ENCODE measurements at places on chromosomes 2 and 18.

- H3K27me3 ChIP-seq: no peaks in the 10 kb centered on the region
- H3K4me3 ChIP-seq: peak overlapping the region; percentile 68
- peaks cover 41% of the 10 kb centered on the region for H3K4me1 ChIP-seq
- DNase-seq: no peak
- H3K27ac ChIP-seq: peak overlapping the region; percentile 86
Observed at GRCh38 chr2:241559323-241560161, 997 bp downstream of the BOK start.

- H3K4me3 ChIP-seq: no peak overlapping the region
- H3K27ac ChIP-seq: no peak overlapping the region
- no peak for DNase-seq
- H3K27me3 ChIP-seq: no peaks in the 10 kb centered on the region
Observed at GRCh38 chr2:167057446-167057845, 169.2 kb downstream of the XIRP2 start.

GRCh38 chr18:48064978-48065600, 134.6 kb upstream of the SMAD2 start:
- no peak for DNase-seq
- H3K4me3 ChIP-seq: no peak overlapping the region
- H3K27me3 ChIP-seq: no peaks in the 10 kb centered on the region

GRCh38 chr2:5877360-5877759, 185.2 kb downstream of the SOX11 start:
- no peak for DNase-seq
- no peak overlapping the region for H3K27ac ChIP-seq
- no peaks in the 10 kb centered on the region for H3K4me1 ChIP-seq
- no peaks in the 10 kb centered on the region for H3K27me3 ChIP-seq

DNA sequence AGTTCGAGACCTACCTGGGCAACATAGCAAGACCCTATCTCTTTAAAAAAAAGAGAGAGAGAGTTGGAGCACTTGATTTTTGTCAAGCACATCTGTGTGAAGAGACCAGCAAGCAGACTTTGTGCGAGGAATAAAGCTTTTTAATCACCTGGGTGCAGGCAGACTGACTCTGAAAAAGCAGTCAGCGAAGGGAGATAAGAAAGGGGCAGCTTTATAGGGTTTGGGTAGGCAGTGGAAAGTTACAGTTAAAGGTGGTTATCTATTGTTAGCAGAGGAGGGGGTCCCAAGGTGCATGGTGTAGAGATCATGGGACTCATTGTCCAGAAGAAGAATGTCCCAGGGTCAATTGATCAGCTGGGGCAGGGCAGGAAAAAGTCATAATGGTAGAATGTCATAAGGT, 34.4 kb downstream of the NCL start:
- no peak overlapping the region for H3K4me3 ChIP-seq
- H3K27me3 ChIP-seq: peaks cover 5% of the 10 kb centered on the region
- H3K4me1 ChIP-seq: no peaks in the 10 kb centered on the region
- no peak overlapping the region for H3K27ac ChIP-seq
- H3K36me3 ChIP-seq: no peaks in the 10 kb centered on the region

GRCh38 chr2:23489471-23490322, 104.7 kb downstream of the KLHL29 start:
- H3K27me3 ChIP-seq: no peaks in the 10 kb centered on the region
- H3K4me3 ChIP-seq: no peak overlapping the region

- peaks cover 15% of the 10 kb centered on the region for H3K36me3 ChIP-seq
- H3K4me3 ChIP-seq: no peak overlapping the region
- DNase-seq: no peak
- peaks cover 93% of the 10 kb centered on the region for H3K4me1 ChIP-seq
- no peaks in the 10 kb centered on the region for H3K27me3 ChIP-seq
- peak overlapping the region; percentile 76 for H3K27ac ChIP-seq
Observed at GRCh38 chr2:217821536-217822147, 181.2 kb downstream of the TNS1 start.

DNA sequence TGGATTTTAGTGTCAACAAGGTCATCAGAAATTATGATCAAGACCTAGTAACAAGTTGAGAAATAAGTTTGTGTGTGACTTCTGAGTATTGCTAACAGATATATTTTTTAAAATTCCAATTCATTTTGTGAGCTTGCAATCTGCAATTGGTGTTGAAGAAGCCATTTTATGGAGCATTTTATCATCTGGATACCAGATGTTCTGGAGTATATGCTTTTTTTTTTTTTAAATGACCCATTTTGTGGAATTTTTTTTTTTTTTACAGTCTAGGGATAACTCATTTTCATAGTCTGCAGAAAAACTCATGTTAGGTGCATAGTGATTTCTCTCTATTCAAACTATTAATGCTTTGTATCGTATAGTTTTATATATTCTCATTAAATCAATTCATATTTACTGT, 12.6 kb downstream of the QPCT start:
- no peak overlapping the region for H3K27ac ChIP-seq
- peaks cover 13% of the 10 kb centered on the region for H3K4me1 ChIP-seq
- DNase-seq: no peak
- no peaks in the 10 kb centered on the region for H3K36me3 ChIP-seq
- no peak overlapping the region for H3K4me3 ChIP-seq

DNA sequence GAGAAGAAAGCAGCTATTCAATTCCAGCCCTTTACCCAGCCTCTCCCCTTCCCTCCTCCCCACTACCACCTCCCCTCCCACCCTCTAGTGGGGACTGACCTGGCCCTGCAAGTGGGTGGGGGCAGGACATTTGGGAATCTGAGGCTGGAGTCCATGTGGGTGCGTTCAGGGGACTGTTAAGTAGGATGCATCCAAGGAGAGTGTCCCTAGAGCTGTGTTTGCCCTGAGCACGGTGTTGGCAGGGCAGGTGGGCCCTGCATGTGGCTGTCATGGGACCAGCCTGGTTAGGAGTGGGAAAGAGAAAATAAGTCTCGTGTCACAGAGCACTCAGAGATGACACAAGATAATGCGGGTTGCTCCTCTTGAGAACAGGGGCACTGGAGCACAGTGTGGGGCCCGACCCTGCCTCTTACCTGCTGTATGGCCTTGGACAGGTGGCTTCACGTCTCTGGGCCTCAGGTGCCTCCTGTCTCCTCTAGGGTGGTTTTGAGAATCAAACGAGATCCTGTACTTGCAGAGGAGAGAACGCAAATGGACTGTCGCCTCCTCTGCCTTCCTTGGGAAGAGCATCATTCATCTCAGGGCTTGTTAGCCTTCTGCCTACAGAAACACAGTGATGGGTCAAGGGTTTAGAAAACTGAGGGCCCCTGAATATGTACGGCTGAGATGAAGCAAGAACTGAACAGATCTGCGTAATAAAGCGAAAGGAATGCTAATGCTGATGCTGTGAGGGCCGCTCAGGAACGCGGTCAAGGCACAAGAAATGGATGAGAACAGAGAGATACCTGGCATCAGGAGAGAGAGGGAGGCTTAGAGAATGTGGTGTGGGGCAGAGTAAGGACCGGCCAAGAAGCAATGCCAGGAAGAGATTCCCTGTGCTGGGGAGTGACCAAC, 187.7 kb upstream of the HAAO start:
- H3K36me3 ChIP-seq: no peaks in the 10 kb centered on the region
- DNase-seq: no peak
- no peaks in the 10 kb centered on the region for H3K27me3 ChIP-seq
- no peak overlapping the region for H3K27ac ChIP-seq
- H3K4me3 ChIP-seq: no peak overlapping the region

DNA sequence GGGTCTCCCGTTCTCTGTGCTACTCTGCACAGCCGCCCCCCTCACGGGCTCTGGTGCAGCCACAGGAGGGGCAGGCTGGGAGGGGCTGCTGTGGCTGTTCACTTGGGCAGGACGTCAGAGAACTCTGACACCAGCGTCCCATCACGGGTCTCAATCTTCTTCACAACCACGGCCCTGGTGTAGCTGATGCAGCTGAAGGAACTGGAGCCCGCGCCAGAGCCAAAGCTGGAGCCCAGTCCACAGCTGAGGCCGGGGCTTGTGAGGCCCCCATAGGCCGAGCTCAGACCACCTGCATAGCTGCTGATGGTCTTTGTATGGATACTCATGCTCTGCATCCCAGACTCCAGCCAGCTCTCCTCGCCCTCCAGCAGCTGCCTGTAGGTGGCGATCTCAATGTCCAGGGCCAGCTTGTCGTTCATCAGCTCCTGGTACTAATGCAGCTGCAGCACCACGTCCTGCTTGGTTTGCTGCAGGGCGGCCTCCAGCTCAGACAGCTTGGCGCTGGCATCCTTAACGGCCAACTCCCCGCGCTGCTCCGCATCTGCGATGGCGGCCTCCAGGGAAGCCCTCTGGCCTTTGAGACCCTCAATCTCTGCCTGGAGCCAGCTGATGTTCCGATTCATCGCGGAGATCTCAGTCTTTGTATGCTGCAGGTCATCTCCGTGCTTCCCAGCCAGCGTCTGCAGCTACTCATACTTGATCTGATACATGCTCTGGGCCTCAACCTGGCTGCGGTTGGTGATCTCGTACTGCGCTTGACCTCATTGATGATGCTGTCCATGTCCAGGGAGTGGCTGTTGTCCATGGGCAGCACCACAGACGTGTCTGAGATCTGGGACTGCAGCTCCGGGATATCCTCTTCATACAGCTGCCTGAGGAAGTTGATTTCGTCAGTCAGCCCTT, 7.4 kb upstream of the DUSP19 start:
- no peak overlapping the region for H3K4me3 ChIP-seq
- H3K27ac ChIP-seq: no peak overlapping the region
- peaks cover 10% of the 10 kb centered on the region for H3K27me3 ChIP-seq
- no peaks in the 10 kb centered on the region for H3K4me1 ChIP-seq

DNA sequence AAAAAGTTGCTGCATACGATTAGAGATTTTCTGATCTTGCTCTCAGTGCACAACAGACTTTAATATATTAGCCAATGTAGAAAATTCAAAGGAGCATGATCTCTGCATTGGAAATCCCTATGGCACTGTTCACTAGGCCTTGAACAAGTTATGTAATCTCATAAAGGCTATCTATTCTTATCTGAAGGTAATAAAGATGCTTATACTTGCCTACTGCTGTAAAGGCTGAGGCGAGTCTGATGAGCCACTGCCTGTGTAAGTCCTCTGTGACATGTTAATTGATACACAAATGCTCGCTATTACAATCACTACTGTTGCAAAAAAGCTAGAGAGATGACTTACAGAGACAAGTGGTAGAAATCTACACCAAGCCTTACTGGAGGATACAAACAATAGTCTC, 207.4 kb downstream of the EPHA4 start:
- no peak overlapping the region for H3K4me3 ChIP-seq
- H3K27me3 ChIP-seq: no peaks in the 10 kb centered on the region
- no peaks in the 10 kb centered on the region for H3K36me3 ChIP-seq
- H3K4me1 ChIP-seq: no peaks in the 10 kb centered on the region
- no peak overlapping the region for H3K27ac ChIP-seq

DNA sequence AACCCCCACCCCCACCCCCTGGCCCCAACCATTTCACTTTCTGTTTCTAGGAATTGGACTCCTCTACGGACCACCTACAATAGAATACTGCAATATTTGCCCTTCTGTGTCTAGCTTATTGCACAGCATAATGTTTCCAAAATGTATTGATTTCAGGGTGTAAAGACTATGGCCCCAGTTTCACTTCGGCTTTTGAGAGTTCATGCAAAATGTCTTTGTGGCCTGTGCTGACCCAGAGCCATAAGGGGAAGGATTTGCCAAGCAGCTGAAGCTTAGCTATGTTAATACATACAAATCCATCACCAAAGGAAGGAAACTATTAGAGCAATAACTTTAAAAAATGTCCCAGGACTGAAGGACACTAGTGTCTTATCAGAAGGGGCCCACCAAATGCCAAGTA, 11.2 kb upstream of the ATP9B start:
- DNase-seq: no peak
- no peak overlapping the region for H3K27ac ChIP-seq
- no peaks in the 10 kb centered on the region for H3K36me3 ChIP-seq

DNA sequence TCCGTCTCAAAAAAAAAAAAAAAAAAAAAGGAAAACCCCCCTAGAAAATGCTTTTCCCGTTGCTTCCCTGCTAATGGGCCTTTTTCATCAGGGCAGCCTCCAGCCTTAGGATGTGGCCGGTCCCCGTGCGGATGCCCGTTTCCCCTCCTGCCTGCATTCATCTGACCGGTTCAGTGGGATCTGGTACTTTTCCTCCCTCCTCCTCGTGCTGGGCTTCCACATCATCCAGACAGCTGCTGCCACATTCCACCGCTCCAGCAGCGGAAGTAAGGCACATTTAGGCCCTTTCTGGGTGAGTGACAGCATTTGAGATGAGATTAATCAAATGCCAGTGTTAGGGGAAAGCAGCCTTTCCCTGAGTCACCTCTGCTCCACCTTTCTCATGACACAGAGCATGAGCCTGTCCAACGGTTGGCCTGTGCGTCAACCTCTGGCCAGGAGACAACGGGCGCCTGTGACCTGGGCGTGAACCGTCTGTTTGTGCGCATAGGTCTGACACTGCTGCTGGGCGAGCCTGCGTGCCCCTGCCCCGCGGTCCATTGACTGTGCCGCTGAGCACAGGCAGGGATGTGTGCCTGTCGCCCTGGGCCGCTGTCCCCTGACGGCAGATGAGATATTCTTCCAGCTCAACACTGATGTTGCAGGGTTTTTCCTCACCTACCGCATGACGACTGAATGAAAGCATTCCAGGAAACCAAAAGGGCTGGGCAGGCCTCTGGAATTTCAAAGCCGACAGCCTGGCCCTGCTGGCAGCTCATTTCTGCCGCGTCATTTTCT, 174.0 kb downstream of the TGIF1 start:
- peak overlapping the region; percentile 89 for H3K27ac ChIP-seq
- DNase-seq: no peak
- H3K4me1 ChIP-seq: peaks cover 56% of the 10 kb centered on the region

- H3K4me1 ChIP-seq: peaks cover 21% of the 10 kb centered on the region
- no peak overlapping the region for H3K27ac ChIP-seq
- no peaks in the 10 kb centered on the region for H3K36me3 ChIP-seq
- no peak overlapping the region for H3K4me3 ChIP-seq
Observed at GRCh38 chr2:24362253-24362652, 1.9 kb upstream of the ITSN2 start.

GRCh38 chr2:189536830-189537229, 43.8 kb downstream of the SLC40A1 start:
- no peak overlapping the region for H3K4me3 ChIP-seq
- H3K27me3 ChIP-seq: no peaks in the 10 kb centered on the region
- H3K36me3 ChIP-seq: no peaks in the 10 kb centered on the region
- H3K27ac ChIP-seq: no peak overlapping the region
- H3K4me1 ChIP-seq: peaks cover 10% of the 10 kb centered on the region

DNA sequence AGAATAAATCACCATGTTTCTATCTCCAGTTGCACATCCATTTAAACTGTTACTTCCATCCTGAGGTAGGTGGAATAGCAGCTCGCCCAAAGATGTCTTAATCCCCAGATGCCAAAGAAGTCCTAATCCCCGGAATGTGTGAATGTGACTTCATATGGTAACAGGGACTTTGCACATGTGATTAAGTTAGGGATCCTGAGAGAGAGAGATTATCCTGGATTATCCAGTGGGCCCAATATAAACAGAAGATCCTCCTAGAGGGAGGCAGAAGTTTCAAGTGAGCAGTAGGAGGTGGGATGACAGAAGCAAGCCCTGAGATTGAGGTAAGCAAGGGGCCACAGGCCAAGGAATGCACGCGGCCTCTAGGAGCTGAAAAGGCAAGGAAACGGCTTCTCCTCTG, 19.8 kb downstream of the CREG2 start:
- no peak for DNase-seq
- no peaks in the 10 kb centered on the region for H3K4me1 ChIP-seq
- H3K27me3 ChIP-seq: no peaks in the 10 kb centered on the region
- H3K27ac ChIP-seq: no peak overlapping the region

GRCh38 chr2:157867703-157868102, 8.4 kb downstream of the ACVR1 start:
- H3K4me3 ChIP-seq: no peak overlapping the region
- H3K27me3 ChIP-seq: no peaks in the 10 kb centered on the region
- H3K4me1 ChIP-seq: peaks cover 32% of the 10 kb centered on the region
- no peaks in the 10 kb centered on the region for H3K36me3 ChIP-seq
- H3K27ac ChIP-seq: no peak overlapping the region

Data from esophagus squamous epithelium (tissue), 5 donors.